IgD-negative memory B cell (primary cell): ENCODE measurements at places on chromosomes 2 and 18. TPM values are rescaled to one million over a fixed set of nuclear protein-coding genes. Genes with fewer than 3 reads are reported as not detected.

The CDCA7 gene
- 4.3 TPM for polyA plus RNA-seq

The POTEE gene
- 0.09 TPM for polyA plus RNA-seq

The CXCR1 gene
- 0.35 TPM for polyA plus RNA-seq

The TRABD2A gene
- 5.7 TPM for polyA plus RNA-seq

The PTPN4 gene
- polyA plus RNA-seq: 21.4 TPM
